Lung (tissue), 17 donors: ENCODE measurements at places on chromosomes 1 and 21. TPM values are rescaled to one million over a fixed set of nuclear protein-coding genes. Genes with fewer than 3 reads are reported as not detected.

The FCRLA gene
- polyA plus RNA-seq = 1.2 TPM

The GLUL gene
- polyA plus RNA-seq = 2,889 TPM

The C1orf141 gene
- 0.82 TPM for polyA plus RNA-seq

The FCRLB gene
- polyA plus RNA-seq = 0.90 TPM

The SYTL1 gene
- 41.6 TPM for polyA plus RNA-seq

GRCh38 chr21:45332981-45333582, 45.4 kb upstream of the POFUT2 start:
- DNase-seq = no peak

DNA sequence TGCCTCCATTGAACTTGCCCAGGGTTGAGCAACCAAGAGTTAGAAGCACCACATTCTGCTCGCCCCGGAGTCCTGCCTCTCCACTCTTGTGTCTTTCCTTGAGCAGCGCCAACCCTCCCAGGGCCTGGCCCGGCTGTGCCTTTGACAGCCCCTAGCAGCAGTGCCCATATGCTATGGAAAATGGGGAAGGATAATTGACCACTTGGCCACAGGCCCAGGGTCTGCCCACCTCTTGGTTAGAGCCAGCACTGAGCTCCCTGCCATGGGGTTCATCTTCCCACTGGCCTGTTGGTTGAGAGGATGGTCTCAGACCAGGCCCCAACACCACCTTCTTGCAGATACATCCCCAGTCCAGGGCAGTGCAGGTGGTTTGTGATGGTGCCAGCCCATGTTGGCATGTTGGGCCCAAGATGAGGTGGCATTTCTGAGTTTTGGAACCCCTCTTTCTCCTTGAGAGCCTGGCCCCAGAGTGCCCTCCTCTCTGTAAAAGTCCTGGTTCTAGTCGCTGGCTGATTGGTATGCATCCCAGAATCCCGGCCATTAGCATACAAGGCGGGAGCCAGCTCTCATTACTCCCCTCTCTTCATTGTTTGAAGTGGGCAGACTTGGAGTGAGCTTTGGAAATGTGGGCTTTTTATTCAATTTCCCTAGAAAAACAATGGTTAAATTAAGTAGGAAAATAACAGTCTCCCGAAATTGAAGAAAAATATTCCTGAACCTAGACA, 7.6 kb downstream of the ARHGEF10L start:
- no peak for DNase-seq

- DNase-seq = no peak
Observed at GRCh38 chr1:55131801-55132200, 83.4 kb downstream of the USP24 start.

DNA sequence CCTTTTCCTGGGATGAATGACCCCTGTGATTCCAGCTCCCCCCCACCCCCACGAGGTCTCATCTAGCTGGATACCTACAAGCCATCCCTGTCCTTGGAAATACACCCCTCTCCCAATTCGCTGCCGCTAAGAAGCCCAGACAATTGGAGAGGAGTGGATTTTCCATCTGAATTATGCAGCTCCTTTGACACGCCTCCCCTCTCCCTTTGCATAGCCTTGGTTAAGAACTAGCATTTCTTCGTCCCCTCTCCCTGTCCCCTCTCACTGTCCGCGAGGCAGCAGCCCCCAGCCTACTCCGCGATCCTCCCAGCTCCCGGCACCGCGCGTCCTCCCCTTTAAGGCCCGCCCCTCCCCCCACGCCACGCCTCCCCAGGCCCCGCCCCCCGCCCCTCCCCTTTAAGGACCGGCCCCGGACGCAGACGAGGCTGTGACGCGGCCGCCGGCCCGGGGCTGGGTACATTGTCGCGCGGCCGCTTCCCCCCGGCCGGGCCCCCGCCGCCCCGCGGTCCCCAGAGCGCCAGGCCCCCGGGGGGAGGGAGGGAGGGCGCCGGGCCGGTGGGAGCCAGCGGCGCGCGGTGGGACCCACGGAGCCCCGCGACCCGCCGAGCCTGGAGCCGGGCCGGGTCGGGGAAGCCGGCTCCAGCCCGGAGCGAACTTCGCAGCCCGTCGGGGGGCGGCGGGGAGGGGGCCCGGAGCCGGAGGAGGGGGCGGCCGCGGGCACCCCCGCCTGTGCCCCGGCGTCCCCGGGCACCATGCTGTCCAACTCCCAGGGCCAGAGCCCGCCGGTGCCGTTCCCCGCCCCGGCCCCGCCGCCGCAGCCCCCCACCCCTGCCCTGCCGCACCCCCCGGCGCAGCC, at the start of gene MAPKAPK2:
Gene MAPKAPK2, plus strand, starts transcription at position 428 of the 856 bp plus-strand sequence. Its CDS starts 325 bp downstream, at position 753.
- DNase-seq = peak; percentile 80

GRCh38 chr1:16233431-16233830, 3.6 kb downstream of the CPLANE2 start:
- DNase-seq = no peak

DNA sequence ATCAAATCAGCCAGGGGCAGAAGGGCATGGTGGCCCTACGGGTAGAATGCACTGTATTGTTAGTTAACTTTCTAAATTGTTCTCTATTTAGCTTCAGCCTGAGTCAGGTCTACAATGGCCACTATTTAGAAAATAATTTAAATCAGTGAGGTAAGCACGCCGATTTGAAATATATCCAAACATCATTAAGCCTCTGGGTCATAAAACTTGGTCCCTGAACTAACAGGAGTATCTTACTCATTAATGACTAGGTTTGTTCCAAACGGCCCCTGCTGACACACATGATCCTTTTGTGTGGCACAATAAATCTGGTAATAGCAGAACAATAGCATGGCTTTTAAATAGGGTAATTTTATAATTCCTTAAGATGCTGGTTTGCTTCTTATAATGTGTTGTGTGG, 48.4 kb downstream of the STX6 start:
- DNase-seq = no peak

DNA sequence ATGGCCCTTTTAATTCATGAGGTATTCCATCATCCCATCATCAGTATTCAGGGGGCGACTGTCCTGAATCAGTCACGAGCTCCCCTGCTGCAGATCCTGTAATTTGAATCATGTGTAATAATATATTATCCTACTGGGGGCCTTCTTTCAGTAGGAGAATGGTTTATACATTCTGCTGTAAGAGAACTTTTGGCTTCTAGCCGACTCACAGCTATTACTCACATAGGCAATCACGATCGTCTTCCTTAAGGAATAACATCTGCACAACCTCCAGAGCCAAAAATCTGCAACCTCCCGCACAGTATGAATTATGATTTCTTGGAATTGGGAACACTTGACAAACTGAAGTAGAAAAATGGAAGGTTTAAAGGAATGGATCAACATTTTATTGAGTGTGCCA, 343.0 kb downstream of the USP25 start:
- DNase-seq = peak; percentile 70

- DNase-seq = no peak
Observed at GRCh38 chr21:35779690-35780570, 280.4 kb downstream of the SETD4 start.

DNA sequence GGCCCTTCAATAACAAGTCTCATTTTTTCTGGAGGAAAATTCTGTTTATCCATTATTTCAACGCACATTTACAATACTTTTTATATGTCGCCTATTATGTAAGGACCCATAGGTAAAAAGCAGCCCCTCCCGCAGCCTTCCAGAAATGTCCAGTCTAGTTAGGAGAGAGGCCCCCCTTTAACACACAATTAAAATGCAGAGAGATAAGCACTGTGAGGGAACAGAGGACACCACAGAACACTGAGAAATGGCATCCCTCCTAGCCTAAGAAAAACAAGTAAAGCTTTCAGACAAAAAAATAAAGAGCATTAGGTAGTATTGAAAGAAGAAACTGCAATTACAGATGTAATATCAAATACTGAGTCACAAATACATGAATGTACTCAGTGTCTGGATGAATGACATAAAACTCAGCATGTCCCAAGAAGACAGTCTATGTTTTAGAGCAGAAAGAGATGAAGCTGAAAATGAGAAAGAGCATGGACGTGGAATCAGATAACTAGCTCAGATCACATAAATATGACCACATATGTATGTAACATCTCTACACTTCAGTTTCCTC, 62.9 kb downstream of the DAB1 start:
- DNase-seq = no peak

GRCh38 chr1:214314178-214314843, 33.4 kb downstream of the SMYD2 start:
- no peak for DNase-seq

DNA sequence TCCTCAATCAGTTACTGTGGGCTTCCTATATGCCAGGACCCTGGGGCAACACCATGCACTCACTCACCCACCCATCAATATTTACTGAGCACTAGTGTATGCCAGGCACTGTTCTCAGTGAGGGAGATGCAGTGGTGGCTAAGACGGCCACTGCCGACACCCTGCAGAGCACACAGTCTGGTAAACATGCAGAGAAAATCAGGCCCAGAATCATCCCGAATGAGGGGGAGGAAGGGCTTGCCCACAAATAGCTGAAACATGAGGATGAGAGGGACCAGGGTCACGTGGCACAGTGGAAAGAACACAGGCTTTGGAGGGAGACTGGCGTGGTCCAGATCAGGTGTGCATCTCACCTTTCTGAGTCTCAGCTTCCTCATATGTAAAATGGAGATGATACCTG, 89.2 kb upstream of the IGSF21 start:
- DNase-seq = no peak

DNA sequence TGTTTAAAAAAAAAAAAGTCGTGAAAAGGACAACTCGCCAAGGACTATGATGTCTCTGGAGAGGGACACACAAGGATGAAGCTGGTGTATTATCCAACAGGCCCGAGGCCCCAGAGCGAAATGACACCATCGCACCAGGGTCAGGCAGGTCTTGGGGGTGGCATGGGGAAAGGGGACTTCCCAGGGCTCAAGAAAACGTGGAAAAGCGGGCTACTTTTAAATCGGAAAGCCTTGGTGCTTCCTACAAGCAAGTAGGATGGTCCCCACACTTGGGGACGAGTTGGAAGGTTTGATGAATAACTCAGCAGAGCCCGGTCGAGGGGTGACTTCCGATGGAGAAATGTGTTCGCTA, 505 bp upstream of the GNPAT start:
- no peak for DNase-seq

- no peak for DNase-seq
Observed at GRCh38 chr1:107493111-107493716, 352.4 kb downstream of the NTNG1 start.

DNA sequence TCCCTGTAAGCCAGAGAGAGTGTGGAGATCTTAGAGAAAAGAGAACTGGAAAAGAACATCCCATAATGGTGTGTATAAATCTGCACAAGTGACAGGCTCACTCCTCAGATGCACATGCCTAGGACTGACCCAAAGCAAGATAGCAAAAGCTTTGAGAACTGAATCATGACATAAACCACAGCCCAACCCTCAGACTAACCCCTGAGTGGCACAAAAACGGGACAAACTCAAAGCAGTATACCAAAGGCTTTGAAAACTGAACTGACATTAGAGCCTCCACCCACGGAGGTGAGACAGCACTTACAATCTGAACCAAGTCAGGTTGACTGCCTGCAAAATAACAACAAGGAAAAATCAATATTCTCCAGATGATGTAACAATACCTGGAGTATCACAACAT, 70.8 kb downstream of the TIAM1 start:
- no peak for DNase-seq
